ENCODE measurements at places on chromosomes 7 and 10.

DNA sequence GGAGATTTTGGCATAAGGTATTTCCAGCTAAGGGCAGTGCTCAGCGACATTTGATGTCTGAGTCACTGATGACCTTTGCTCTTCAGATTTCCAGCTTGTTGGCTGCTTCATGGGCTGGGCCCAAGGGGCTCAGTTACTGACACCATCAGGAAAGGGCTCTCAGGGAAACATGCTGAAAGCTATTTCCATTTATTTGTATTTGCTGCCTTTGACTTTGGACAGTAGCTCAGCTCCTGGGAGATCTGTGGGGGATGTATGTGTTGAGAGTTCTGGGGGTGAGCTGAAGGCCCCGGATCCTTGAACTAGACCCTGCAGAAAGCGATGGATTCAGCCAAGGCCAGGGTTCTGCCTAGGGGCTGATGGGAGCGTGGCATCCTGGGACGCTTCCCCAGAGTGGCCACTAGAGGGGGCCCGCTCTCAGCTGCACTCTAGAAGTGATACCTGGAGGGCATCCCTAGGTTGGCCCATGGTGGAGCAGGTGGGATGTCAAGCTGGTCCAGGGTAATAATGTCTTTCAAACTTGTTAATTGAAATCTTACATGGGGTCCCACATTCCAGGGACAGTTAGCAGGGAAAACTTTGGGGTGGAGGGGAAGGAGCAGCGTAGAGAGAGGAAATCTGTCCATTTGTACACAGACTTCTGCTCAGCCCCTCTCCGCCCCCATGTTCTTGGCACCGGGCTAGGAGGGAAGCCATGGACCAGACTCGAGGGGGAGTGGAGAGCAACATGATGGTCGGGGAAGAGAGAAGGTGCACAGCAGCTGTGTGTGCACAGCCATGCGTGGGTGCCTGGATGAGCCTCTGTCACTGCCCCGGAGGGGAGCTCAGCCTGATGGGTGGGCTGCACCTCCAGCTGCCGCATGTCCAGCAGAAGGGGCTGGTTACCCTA, 3.0 kb upstream of the BTBD16 start:
- peak; percentile 18 for DNase-seq

DNA sequence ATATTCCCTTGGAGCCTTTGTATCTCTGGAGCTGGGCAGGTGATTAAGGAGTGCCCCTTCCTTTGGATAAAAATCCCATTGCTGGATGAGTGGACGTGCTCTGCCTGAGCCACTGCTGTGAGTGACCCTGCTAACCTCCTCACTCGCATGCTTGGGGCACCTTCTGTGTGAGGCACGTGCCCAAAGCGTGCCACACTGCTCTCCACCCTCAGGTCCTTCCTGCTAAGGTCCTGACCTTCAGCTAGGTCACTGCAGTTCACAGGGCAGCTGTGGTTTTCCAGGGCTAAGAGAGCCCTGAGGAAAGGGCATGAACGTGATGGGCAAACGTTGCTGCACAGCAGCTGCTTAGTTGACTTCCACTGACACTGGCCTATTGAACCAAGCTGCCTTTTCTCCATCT, 204.4 kb upstream of the COBL start:
- DNase-seq: no peak

DNA sequence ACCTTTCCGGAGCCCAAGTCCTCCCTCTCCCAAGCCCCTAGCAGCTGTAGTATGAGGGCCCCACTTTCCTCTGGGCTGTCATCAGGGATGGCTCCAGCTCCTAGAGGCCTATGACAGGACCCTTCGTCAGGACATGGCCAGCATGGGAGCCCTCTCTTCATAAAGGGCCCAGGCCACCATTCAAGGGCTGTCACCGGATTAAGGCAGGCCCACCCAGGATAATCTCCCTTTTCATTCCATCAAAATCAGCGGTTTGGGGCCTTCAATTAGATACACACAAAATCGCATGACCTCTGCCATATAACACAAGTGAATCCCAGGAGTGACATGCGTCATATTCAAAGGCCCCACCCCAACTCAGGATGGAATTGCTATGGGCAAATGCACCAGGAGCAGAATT, 12.2 kb upstream of the GDF10 start:
- DNase-seq: no peak

DNA sequence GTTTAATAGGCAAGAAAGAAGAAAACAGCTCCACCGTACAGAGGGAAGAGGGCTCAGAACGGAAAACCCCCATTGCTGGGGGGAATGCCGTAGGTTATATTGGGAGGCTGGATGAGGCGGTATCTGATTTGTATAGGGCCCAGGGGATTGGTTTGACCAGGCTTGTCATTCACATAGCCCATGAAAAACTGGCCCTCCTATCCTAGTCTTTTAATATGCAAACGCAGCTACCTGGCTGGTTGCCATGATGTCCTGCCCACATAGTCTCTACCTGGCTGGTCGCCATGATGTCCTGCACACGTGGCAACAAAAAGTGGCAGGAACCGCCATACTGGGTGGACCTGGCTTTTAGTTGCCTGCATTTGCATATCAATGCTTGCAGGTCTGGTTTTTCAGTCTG, 84.7 kb downstream of the AUTS2 start:
- no peak for DNase-seq

DNA sequence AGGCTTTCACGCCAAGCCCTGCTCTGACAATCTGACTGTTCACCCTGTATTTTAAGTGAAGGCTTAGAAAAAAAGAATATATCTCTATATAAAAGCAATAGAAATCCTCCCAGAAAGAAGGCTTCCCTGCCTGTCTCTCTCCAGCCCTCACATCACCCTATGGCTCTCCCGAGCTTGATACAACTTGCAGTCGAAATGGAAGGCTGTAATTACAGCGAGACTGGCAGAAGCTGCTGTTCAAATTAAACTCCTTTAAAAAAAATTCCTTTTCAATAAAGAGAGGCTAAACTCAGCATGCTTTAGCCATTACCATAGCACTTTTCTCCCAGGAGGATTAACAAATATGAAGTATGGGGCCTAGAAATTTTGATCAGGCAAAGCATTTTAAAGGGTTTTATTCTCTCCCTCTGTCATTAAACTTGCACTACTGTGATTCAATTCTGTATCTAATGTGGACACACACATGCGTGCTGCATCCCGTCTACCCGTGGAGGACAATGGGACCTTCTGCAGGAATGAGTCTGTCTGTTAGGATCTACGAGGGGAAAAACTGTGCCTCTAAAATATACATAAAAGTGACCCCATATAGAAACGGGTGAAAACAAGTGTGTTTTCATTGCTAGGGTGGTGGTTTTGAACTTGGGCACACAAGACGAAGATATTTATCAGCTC, 223.8 kb downstream of the USP6NL start:
- no peak for DNase-seq
